ENCODE measurements at places on chromosomes 6 and 20.

GRCh38 chr6:104683809-104684208, 175.9 kb downstream of the HACE1 start:
- no peak for DNase-seq

GRCh38 chr6:35037664-35038038, 103.5 kb downstream of the TCP11 start:
- DNase-seq, result no peak

DNA sequence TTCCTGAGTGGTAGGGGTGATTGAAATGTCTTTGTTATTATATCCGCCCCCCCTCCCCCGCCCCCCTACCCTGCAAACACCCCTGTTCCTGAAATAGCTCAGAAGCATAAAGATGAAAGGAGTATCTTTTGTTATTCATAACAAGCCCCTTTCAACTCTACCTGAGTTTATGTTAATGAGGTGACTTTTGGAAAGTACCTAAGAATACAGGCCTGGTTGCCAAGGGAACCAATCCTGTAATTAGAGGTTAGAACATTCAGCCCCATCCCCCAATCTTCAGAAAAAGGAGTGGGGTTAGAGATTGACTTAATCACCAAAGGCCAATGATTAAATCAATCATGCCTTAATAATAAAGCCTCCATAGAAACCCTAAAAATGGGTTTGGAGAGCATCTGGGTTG, 979.2 kb upstream of the GJE1 start:
- DNase-seq, result no peak

DNA sequence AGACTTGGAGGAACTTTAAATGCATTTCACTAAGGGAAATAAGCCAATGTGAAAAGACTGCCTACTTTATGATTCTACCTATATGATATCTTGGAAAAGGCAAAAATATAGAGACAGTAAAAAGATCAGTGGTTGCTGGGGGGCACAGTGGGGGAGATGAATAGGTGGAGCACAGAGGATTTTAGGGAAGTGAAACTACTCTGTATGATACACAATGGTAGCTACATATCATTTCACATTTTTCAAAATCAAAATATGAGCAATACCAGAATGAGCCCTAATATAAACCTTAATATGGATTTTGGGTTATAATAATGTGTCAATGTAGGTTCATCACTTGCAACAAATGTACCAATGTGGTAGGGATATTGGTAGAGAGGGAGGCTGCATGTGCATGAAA, 161.4 kb upstream of the HTR1E start:
- no peak for DNase-seq

GRCh38 chr6:142954844-142955243, 9.9 kb upstream of the HIVEP2 start:
- peak; percentile 51 for DNase-seq

DNA sequence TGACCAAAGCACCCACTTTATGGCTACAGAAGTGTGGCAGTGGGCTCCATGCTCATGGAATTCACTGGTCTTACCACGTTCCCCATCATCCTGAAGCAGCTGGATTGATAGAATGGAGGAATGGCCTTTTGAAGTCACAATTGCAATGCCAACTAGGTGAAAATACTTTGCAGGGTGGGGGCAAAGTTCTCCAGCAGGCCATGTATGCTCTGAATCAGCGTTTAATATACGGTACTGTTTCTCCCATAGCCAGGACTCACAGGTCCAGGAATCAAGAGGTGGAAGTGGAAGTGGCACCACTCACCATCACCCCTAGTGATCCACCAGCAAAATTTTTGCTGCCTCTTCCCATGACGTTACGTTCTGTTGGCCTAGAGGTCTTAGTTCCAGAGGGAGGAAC, 60.5 kb upstream of the GMDS start:
- DNase-seq, result no peak

GRCh38 chr20:43983904-43984361, 69.3 kb downstream of the TOX2 start:
- no peak for DNase-seq

GRCh38 chr6:467671-468082, 76.1 kb downstream of the IRF4 start:
- DNase-seq, result no peak

DNA sequence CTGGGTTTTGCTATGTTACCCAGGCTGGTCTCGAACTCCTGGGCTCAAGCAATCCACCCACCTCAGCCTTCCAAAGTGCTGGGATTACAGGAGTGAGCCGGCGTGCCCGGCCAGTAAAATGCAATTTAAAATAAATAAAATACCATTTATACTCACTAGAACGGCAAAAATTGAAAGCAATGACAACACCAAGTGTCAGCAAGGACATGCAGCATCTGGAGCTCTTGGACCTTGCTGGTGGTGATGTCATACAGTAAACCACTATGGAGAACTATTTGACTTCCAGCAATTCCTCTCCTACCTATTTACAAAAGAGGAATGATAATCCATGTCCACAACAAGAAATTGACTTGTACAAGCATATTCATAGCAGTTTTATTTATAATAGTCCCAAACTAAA, 105.7 kb upstream of the PHACTR1 start:
- DNase-seq, result no peak

DNA sequence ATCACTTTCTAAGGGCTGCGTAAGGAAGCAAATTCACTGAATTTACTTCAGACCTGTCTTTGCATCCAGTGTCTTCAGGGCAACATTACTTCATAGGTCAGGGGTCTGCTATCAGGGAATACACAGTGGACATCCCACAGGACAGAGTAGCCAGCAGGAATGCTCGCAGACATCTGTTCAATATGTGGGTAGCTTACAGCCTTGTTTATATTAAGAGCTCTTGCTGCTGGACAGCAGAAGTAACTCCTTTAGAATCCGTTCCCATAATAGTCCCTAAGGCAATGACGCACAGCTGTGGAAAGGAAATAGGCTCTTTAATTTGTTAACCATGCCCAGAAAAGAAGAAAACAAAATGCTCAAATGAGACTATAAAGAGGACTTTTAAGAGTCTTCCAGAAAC, 198.7 kb downstream of the MOXD1 start:
- DNase-seq, result peak; percentile 99

GRCh38 chr20:36399969-36400545, 93.9 kb downstream of the DLGAP4 start:
- no peak for DNase-seq

DNA sequence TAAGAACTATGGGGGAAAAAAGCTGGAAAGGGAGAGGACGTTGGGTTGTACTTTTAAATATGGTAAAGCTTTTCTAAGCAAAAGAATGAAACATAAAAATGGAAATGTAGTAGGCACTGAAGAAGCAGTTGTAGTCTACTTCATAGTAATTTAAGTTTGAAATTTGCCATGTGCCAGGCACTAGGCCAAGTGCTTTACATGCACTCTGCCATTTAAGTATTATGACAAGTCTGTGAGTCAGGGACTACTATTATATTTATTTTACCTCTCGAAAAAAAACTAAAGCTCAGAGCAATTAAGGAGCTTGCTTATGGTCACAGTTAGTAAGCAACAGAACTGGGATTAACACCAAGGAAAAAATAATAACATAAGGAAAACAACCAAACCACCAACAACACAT, 257.8 kb downstream of the GMDS start:
- no peak for DNase-seq

DNA sequence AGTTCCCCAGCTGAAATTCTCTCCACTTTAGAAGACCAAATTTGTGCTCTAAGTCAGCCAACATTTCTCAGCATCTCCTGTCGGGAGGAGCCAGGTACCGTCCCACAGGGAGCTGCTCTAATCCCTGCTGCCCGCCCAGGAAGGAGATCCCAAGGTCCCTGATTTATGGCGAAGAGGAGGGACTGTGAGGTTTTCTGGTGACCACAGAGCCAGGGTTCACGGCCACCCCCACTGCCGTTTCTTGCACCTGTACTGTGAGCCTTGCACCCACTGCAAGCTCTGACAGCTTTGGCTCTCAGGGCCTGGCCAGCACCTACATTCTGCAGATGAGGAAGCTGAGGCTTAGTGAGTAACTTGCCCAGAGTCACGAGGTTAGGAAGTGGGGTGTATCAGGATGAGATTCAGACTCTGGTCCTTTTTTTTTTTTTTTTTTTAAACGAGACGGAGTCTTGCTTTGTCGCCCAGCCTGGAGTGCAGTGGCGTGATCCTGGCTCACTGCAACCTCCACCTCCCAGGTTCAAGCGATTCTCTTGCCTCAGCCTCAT, 34.9 kb downstream of the FOXC1 start:
- no peak for DNase-seq

GRCh38 chr6:102907181-102907580, 1513.7 kb downstream of the GRIK2 start:
- no peak for DNase-seq

DNA sequence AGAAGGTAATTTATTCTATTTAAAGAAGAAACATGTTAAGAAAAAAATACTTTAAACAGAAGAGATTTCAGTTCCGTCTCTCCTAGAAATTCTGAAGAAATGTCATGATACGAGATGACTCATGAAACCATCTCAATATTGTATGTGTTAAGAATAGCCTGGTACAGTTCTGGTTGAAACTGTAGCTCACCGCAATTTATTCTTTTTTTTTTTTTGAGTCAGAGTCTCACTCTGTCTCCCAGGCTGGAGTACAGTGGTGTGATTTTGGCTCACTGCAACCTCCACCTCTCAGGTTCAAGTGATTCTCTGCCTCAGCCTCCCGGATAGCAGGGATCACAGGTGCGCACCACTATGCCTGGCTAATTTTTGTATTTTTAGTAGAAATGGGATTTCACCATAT, 103.3 kb downstream of the ARHGAP18 start:
- DNase-seq, result no peak

DNA sequence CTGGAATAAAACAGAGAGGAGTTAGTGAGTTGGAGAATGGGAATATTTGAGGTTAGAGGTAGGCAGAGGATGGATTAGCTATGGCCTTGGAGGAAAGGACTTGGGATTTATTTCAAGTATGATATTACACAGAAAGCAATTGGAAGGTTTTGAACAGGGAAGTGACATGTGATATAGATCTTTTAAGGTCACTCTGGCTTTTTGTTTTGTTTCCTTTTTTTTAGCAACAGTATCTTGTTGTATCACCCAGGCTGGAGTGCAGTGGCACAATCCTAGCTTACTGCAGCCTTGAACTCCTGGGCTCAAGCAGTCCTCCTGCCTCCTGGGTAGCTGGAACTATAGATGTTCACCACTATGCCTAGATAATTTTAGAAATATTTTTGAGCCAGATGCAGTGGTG, 190.3 kb downstream of the UTRN start:
- no peak for DNase-seq

Measured in muscle of leg (tissue), 16 donors.